SHP77 (cell line): ENCODE measurements at places on chromosomes 1 and 21.

GRCh38 chr1:227035316-227035715 is 95.2 kb downstream of the COQ8A start:
- DNase-seq = no peak

DNA sequence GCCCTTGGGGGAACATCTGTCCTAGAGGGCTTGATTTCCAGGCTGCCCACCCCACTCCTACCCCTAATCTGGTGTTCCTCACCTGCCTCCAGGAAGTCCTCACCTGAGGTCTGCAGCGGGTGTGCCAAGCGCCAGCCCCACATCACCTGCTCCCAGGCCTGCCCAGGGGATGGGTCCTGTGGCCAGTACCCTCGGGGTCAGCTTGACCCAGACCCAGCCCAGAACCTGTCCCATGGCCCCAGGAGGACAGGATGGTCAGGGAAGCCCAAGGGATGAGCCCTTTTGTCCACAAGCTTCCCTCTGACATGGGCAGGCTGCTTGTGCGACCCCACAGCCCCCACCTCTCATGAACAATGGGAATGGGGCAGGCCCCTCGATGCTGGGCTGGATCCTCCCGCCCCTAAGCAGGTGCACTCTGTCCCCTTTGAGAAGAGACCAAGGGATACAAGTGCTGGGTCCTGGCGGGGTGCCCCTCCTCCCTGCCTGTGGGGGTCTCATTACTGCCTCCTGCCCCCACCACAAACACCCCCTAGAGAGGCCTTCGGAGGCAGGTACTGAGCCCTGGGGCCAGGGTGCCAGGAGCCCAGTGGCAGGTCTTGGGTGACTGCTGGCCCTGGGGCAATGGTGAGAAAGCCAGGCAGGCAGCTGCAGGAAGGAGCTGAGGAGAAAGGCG is 3.2 kb downstream of the MIB2 start:
- no peak for DNase-seq

DNA sequence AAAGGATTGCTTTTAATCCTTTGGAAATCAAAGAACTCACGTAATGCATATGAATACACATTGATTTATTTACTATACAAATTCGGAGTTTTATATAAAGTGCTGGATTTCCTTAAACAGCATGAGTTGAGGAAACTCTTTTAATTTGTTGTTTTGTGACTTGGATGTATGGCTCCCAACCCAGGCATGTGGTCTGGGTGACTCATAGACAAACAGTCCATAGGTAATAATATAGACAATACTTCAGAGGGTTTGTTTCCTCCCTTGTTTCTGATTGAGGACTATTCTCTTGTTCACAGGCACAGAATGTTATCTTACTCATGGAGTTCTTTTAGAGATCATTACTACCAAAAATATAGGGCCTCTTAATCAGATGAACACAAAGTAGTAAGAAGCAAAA is 43.8 kb downstream of the XPR1 start:
- no peak for DNase-seq

DNA sequence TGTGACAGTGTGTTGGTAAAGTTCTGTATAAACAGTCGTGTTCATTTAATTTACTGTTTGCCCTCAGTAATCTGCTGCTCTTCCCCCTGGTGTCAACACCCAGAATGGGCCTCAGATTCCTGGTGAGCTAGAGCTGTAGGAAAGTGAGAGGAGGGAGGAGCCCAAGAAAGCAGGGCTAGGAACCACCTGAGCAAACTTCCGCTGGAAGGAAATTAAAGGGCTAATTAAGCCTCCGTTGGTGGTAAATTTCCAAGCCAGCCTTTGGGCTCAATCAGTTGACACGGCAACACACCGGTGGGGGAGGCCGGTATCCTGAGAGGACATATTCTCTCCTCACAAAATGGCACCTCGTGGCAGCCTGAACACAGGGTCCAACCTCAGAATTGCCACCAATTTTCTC is 32.9 kb downstream of the RAB3B start:
- DNase-seq = peak; percentile 54

DNA sequence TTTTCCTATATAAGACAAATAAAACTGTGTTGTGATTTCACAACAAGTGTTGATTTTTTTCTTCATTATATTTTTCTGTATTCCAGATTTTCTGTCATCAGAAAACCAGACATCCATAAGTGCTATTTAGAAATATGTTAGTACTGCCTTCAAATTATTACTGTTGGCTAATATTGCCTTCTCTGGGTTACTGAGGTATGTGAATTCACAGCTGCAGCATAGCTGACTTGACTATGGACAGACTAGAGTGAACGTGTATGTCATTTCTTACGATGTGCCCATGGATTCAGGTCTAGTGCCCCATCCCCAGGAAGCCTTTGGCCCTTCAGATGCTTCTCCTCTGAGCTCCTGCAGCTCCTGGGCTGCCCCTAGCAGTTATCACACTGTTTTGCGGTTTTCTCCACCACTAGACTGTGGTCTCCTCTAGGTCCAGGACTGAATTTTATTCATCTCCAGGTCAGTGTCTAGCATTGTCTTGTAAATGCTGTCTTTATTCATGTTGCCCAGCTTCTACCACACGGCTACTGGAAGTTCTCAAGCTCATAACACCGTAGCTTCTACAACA is 118.5 kb downstream of the FGGY start:
- no peak for DNase-seq

DNA sequence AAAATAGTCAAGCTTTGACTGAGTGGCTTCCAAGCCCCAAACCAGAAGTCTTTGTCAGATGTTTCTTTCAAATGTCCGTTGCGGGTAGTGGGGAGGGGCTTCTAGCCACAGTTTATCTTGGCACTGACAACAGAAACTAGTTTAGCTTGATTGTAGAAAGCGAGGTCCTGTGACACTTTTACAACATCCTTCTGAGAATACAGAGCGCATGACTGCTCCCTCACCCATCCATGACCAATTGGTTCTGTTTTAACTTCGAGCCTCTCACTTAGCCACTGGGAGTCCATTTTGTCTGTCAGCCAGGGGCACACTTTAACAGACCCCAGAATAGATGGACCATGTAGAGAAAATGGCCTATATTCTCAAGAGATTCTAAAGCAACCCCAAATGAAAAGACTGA is 199.2 kb upstream of the ST6GALNAC5 start:
- no peak for DNase-seq

- no peak for DNase-seq
Observed at GRCh38 chr1:247228133-247228532, 27.7 kb upstream of the VN1R5 start.

GRCh38 chr1:39466413-39467107 is 24.9 kb upstream of the BMP8A start:
- no peak for DNase-seq

DNA sequence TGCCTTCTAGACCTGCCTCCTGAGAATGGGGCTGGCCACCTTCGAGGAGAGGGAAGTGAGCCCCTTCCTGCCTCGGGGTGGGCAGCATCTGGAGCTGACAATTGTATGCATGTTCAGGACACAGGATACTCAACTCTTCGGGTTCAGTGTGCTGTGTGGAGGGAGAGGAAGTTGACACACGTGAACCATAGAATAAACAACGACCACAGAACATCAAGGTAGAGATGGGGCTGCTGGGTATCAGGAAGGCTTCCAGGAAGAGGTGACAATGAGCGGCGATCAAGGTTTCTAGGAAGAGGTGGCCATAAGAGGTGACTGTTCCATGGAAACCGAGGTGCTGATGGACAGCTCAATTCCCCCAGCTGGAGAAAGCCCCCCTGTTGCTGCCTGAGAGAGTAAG is 22.0 kb downstream of the UBIAD1 start:
- DNase-seq = no peak

DNA sequence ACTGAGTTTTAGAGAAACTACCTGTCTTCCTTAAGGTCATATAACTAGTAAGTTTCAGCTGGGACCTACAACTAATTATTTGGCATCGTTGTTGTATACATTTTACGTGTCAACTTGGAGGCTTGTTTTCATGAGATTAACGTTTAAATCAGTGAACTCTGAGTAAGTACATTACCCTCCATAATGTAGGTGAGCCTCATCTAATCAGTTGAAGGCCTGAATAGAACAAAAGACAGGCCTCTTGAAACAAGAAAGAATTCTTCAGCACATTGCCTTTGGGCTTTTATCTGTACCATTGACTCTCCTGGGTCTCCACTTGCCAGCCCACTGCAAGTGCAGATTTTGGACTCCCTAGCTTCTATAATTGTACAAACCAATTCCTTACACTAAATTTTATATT is 364.6 kb downstream of the ADGRL2 start:
- no peak for DNase-seq

GRCh38 chr1:241841691-241842090 is 6.3 kb upstream of the EXO1 start:
- no peak for DNase-seq

- DNase-seq = peak; percentile 79
Observed at GRCh38 chr1:96721416-96722160, at the start of gene PTBP2. TSS of gene PTBP2 (plus strand) at chr1:96721784. CDS start at chr1:96721865, 81 bp downstream.

DNA sequence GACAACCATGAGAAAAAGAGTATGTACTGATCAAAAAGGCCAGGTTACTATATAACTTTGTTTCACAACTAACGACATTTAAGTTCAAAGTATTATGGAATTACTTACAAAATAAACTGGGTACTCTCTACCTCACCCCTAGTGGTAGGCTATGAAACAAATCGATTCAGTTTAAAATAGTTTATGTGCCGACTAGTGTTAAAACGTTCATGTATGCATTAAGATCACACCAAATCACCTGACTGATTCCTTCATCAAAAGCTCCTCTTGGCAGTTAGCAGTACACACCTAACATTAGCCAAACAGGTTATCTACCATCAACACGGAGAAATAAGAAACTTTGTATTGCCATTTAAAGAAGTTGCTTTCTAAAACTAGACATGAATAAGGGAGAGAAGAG is 137.1 kb downstream of the AKT3 start:
- DNase-seq = no peak

DNA sequence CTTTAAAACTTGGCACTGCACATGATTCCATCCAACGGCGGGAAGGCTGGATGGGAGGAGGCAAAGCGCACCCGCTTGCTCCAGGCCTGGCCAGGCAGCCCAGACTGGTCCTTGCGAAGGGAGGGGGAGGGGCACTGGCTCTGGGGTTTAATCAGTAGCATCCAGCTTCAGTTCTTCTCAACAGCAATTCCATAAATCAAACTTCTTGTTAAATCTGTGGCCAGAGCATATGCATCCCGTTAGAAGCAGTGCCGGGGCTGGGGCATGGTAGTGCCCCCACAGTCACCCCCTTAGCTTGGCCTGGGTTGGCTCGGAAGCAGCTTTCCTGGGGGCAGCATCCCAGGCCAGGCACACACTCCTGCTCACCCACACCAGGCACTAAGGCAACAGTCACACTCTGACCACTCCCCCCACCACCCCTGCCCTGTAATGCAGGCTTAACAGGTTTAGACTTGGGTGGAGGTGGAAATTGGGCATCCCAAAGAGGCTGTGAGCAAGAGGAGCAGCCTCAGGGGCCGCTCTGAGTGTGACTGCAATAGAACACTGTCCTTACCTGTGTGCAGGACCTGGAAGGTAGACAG is 94.1 kb upstream of the CASZ1 start:
- DNase-seq = no peak

- no peak for DNase-seq
Observed at GRCh38 chr1:5947978-5948680, 44.1 kb downstream of the NPHP4 start.

DNA sequence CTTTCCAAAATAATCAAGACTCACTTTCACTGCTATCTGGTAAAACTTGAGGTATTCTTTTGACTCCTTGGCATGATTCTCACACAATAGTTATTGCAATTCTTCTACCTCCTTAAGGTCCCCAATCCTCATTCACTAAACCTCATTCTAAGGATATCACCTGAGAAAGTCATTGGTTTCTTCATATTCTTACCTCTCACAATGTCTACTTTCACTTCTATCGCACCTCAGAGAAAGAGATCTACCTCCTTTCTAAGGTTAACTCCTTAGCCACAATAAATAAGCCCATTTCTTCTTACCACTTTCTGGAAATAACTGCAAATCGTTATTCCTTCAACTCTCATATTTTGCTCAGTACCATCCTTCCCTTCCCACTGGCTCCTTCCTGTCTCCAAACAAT is 18.7 kb downstream of the HNRNPR start:
- DNase-seq = no peak

DNA sequence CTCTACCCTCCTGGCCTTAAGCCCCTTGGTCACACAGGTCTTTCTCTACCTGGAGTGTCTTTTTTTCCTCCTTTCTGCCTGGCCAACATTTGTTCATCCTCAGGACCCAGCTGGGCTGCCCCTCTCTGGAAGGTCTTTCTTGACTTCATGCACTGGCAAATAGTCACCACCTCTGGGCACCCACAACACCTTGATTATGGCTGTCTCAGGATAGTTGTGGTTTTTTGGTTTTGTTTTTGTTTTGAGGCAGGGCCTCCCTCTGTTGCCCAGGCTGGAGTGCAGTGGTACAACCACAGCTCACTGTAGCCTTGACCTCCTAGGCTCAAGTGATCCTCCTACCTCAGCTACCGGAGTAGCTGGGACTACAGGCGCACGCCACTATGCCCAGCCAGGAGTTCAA is 10.8 kb downstream of the RPS6KA1 start:
- DNase-seq = no peak

- no peak for DNase-seq
Observed at GRCh38 chr1:99749504-99750347, 16.7 kb downstream of the FRRS1 start.

GRCh38 chr1:221405146-221405545 is 336.7 kb downstream of the DUSP10 start:
- DNase-seq = no peak

GRCh38 chr1:112699425-112700144 is 7.3 kb downstream of the RHOC start:
- DNase-seq = no peak

GRCh38 chr1:147273409-147274336 is 31.2 kb downstream of the CHD1L start:
- peak; percentile 58 for DNase-seq

- no peak for DNase-seq
Observed at GRCh38 chr21:30193201-30193600, 22.7 kb downstream of the CLDN8 start.

- DNase-seq = no peak
Observed at GRCh38 chr1:52032785-52033131, 852 bp downstream of the KTI12 start.

GRCh38 chr1:162639718-162640117 is 7.5 kb downstream of the DDR2 start:
- no peak for DNase-seq

- DNase-seq = no peak
Observed at GRCh38 chr1:246797597-246797996, 73.4 kb downstream of the SCCPDH start.

GRCh38 chr1:52503706-52504105 is 49.2 kb downstream of the TUT4 start:
- no peak for DNase-seq

DNA sequence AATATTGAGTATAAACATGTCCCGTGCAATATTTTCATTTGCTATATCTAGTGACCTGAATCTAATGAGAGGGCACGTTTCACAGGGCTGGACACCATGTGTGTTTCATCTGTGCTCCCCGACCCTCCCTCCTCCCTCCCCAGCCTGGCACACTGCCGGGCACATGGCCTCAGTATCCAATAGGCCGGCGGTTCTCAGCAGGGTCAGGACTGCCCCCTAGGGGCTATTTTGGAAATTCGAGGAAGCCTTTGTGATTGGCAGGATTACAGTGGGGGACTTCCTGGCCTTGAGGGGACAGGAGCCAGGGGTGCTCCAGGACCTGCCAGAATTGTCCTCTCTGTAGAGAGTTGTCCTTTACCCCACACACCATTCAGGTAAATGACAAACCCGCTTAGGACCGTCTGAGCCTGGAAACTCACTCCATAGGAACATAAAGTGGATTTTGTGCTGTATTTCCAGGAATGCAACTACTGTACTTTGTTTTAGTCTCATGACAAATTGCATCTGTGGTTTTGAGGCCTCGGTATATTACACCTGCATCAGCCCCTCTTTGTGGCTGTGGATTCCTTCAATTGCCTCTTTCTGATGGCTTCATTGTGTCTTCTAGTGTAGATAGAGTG is 109.5 kb upstream of the SIM2 start:
- no peak for DNase-seq
